Prostate gland (tissue), 2 donors: ENCODE measurements at places on chromosomes 5 and 9.
A peak's percentile ranks its signal among the peaks of the same experiment; 100 is the strongest.

DNA sequence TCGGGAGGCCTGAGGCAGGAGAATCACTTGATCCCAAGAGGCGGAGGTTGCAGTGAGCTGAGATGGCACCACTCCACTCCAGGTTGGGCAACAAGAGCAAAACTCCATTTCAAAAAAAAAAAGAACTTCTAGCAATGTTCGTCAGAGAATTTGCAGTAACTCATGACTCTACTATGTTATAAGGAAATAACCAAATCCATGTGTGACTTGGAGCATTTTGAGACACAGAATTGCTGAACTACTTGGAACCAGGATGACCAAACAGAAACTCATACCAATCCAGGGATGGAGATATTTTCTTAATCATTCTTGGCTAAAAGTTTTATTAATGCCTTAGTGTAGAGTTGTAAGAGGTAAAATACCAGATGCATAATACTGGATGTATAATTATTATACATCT, 99.9 kb upstream of the BNC2 start:
- no peak for DNase-seq

DNA sequence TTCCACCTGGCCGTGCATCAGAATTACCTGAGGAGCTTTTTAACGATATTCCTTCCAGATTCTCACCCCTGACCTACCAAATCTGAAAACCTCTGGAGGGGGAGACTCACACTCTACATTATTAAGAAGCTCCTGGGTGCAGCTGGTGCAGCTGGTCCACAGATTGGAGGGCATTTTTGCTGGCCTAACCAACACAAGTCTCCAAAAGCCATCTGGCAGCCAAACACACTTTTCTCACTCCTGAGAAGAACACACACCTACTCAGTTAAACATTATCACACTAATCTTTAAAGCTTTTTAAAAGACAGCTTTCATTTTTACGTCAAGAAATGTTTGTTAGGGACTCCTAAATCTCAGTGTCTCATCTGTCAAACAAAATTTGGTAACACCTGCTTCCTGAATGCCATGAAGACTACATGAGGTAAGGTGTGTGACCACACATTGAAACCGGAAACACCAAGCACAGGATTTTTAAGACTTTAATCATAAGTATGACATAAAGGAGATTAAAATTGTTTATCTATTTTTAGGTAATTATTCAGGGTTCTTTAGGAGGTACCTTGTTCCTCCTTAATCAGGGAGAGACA, 14.2 kb upstream of the PTPN3 start:
- no peak for DNase-seq

- DNase-seq, result no peak
Observed at GRCh38 chr9:91042541-91042940, 240.9 kb downstream of the SYK start.

DNA sequence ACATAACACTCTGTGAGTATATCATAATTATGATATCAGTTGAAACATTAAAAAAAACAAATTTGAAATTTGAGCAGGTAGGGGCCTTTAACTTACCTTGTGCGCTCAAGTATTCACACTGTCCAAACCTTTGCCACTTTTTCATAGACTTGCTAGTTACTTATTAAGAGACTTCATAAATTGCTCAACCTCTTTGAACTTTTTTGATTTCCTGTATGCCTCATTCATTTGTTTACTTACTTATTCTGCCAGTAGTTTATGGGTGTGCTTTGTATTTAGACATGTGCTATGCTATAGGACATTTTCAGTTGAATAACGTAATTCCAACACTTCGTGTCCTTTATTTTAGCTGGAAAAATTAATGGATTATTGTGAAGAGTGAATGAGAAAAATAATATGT, 204.8 kb downstream of the HCN1 start:
- DNase-seq, result no peak

DNA sequence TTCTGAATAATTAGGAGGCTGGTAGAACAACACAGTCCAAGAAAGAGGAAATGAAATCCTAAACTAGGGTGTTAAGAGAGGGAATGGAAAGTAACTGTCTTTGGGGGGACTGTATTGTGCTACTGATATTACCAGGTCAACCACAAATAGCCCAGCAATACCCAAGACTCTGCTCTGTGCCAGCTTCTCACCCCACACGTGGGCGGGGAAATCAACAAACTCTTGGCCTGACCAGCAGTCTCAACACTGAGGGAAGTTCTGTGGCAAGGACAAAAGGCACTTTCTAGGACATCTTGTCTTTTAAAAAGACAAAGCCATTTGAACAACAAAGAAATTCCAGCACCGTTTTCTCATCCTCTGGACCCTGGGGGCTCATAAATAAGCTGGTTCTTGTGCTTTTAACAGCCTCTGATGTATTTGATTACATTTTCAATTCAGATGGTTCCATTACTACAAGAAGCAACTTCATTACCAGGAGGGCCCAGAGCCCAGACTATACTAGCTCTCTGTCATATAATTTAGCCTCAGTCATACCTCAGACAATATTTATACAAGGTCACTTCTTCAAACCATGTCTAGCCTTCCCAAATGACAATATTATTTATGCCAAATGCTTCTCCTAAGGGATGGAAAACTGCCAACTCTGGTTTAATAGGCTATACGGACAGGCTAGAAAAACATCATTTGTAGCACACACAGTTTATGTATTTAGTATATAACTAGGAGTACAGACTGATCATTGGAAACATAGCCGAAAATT, 297.8 kb downstream of the CWC27 start:
- DNase-seq, result peak; percentile 22

- peak; percentile 74 for DNase-seq
Observed at GRCh38 chr9:84750152-84750865, 80.8 kb downstream of the NTRK2 start.

- DNase-seq, result no peak
Observed at GRCh38 chr5:122180863-122181548, 51.7 kb downstream of the ZNF474 start.

DNA sequence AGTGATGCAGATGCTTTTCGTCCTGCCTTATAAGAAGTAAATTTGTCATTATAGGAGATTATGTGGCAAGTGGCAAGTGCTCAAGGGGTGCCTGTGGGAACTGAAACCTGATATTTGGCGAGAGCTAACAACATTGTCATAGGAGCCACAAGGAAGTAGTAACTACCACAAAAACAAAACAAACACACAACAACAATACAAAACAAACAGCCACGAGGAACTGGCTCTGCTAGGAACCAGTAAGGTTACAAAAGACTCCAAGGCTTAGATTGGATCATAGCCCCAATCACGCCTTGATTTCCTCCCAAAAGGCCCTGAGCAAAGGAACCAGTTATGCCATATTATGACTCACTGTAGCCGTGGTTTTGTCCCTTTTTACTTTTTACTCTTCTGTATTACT, 1045.2 kb downstream of the CDH12 start:
- no peak for DNase-seq

GRCh38 chr9:111301195-111301594, 28.8 kb downstream of the OR2K2 start:
- no peak for DNase-seq

GRCh38 chr5:180090098-180090768, 18.7 kb upstream of the RNF130 start:
- DNase-seq, result peak; percentile 18

DNA sequence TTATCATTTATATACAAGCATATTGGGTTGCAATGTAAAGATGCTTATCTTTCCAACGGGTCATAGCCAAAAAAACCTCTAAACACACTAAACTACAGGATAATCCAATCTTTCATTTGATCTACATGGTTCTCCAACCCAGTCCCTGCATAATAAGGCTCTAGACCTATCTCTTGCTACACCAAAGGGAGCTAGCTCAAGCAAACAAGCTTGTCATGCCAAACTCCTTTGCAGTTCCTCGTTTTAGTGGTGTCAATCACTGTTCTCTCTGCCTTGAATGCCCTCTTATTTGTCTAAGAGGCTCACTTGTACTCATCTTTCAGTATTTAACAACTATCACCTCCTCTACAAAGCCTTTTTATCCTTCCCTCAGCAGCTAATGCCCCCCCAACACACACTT, 5.6 kb downstream of the HOMER1 start:
- no peak for DNase-seq

DNA sequence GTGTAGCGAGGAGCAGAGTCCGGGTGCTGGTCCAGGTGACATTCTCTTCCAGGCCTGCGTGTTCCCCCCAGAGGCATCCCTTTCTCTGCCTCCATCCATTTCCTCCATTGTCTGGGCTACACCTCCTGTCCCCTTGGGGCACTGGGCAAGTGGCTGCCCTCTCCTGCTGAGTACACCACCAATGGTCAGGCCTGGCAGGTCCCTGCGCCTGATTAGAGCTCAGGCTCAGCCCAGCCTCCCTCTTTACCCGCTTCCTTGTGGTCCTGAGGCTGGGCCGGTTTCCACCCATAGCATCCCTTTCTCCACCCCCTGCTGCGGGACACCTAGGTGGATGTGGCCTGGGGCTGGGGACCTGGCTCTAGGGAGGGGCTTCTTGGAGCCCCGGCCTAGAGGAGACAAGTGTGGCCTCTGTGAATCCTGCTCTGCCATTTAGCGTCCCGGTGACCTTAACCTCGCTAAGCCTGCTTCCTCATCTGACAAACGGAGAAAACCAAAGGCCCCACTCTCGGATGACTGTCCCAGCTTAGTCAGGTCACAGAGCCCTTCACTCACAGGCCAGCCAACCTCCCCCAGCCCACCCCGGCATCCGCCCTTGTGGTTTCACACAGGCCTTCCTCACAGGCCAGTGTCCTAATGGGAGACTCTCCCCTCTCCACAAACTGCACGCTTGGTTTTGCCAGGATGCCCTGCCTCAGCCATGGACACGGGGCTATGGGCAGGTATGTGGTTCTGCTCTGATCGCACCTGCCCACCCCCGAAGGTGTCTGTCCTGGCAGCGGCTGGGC, 12.9 kb downstream of the DOLPP1 start:
- DNase-seq, result no peak

DNA sequence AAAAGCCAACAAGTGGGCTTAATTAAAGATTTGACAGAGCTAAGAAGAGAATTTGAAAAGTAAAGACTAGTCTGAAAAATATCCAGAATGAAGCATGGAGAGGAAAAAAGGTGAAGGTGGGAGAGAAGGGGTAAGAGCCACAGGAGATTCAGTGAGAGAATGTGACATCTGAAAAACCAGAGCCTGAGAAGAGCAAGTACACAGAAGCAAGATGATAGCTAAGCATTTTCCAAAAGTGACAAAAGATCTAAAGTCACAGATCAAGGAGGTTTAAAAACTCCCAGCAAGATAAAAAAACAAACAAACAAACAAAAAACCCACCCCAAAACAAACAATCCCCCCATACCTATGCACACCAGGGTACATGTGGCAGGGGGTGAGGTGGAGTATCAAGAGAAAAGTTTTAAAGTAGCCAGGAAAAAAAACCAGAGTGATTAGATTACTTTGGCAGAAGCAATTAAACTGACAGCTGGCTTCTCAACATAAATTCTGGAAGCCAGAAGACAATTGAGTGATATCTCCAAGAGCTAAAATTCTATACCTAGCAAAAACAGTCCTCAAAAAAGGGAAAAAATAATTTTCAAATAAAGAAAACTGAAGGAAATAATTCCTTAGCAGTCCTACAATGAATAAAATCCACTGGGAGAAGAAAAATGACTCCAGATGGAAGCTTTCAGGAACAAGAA, 111.4 kb downstream of the RAPGEF6 start:
- no peak for DNase-seq

GRCh38 chr5:1130218-1130946, 18.5 kb upstream of the SLC12A7 start:
- peak; percentile 35 for DNase-seq

GRCh38 chr9:96554801-96555566, 64.7 kb downstream of the CDC14B start:
- no peak for DNase-seq

- no peak for DNase-seq
Observed at GRCh38 chr5:111461255-111461671, 51.1 kb downstream of the STARD4 start.

DNA sequence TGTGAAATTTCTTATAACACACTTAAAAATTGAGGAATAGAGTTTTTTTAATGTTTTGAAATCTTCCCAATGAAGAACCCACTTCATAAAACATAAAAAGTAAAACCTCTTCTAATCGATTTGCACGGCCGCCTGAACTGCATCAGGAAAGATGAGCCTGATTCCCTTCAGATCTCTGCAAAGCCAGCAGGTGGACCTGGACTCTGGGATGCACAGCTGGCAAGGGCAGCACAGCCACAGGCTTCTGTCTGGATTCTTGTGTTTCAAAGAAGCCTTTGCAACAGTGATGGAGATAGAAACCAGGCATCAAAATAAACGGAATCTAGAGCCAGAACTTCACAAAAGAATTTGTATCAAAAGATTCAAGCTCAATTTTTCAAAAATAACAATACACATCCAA, 36.0 kb upstream of the SPATA31C2 start:
- no peak for DNase-seq

GRCh38 chr5:134140530-134141201, 26.2 kb downstream of the TCF7 start:
- peak; percentile 83 for DNase-seq
